CD4-positive, alpha-beta T cell treated with Interleukin-17A for 1 hour (primary cell): ENCODE measurements at places on chromosomes 6 and 20.

GRCh38 chr20:25084626-25085187 is 2.8 kb upstream of the VSX1 start:
- peak; percentile 23 for DNase-seq

- DNase-seq, result no peak
These were observed 559 bp upstream of the EYA4 start for GRCh38 chr6:133240511-133241085.

DNA sequence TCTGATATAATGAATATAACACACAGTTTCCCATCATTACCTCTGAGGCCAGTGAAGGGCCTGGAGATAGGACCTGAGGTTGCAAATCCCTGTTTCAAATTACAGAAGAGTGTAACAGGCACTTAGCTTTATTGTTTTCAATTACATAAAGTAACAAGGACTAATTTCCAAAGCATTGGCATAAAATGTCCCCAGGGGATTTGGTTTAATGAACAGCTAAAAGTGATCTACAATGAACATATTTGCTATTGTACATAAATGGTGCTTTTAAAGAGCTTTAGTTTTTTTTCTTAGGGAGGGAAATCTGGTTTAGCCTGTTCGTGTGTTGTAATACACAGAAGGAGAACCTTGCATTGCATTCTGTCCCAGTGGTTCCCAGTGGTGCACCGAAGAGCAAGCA is 54.4 kb downstream of the HMGN3 start:
- DNase-seq, result no peak

GRCh38 chr6:47016909-47017308 is 25.2 kb downstream of the ADGRF1 start:
- DNase-seq, result no peak

GRCh38 chr20:50040432-50041245 is 57.9 kb downstream of the SNAI1 start:
- DNase-seq, result no peak

GRCh38 chr6:161273274-161273751 is 548 bp downstream of the AGPAT4 start:
- peak; percentile 82 for DNase-seq

GRCh38 chr6:49328051-49328744 is 134.9 kb downstream of the MMUT start:
- DNase-seq, result no peak

GRCh38 chr6:11744753-11745152 is 33.9 kb downstream of the ADTRP start:
- DNase-seq, result no peak

- DNase-seq, result no peak
These were observed 8.8 kb upstream of the CBLN4 start for GRCh38 chr20:56014151-56014550.

- DNase-seq, result no peak
These were observed 112.4 kb downstream of the TAF4 start for GRCh38 chr20:61953037-61954021.

- DNase-seq, result no peak
These were observed 48.6 kb upstream of the PTPRT start for GRCh38 chr20:43238266-43238665.
